ENCODE measurements at places on chromosomes 12 and 14. TPM values are rescaled to one million over a fixed set of nuclear protein-coding genes. Genes with fewer than 3 reads are reported as not detected.

Gene APAF1
- 6.3 TPM for polyA plus RNA-seq

Gene SYNDIG1L
- polyA plus RNA-seq, result not detected

Gene FAM177A1
- polyA plus RNA-seq, result 53.1 TPM

Gene FOXG1
- polyA plus RNA-seq, result not detected

Gene SLCO1A2
- not detected for polyA plus RNA-seq

Gene CD69
- polyA plus RNA-seq, result 252 TPM

Gene CAPZA3
- not detected for polyA plus RNA-seq

Gene MGST1
- polyA plus RNA-seq, result not detected

Gene GPR84
- polyA plus RNA-seq, result not detected

Gene IL26
- polyA plus RNA-seq, result 0.71 TPM

Gene KIF26A
- polyA plus RNA-seq, result not detected

Gene SIRT4
- not detected for polyA plus RNA-seq

Gene ERP27
- 5.3 TPM for polyA plus RNA-seq

Gene TSPAN9
- 0.22 TPM for polyA plus RNA-seq

Gene MANSC1
- 1.2 TPM for polyA plus RNA-seq

Gene MFAP5
- polyA plus RNA-seq, result not detected

Gene LMNTD1
- polyA plus RNA-seq, result not detected

Gene CMKLR1
- polyA plus RNA-seq, result 0.28 TPM

Gene DNAJC22
- not detected for polyA plus RNA-seq

Gene PLEKHG3
- 4.7 TPM for polyA plus RNA-seq

Gene AHNAK2
- polyA plus RNA-seq, result not detected

Gene DEPDC4
- polyA plus RNA-seq, result not detected

Gene M6PR
- polyA plus RNA-seq, result 227 TPM

Gene SIX4
- polyA plus RNA-seq, result not detected

Gene KRT83
- not detected for polyA plus RNA-seq

Gene TPH2
- not detected for polyA plus RNA-seq

Gene PAX9
- polyA plus RNA-seq, result 0.14 TPM

Gene ZNF268
- polyA plus RNA-seq, result 9.2 TPM

Gene ANO2
- polyA plus RNA-seq, result not detected

Gene BMP4
- 0.29 TPM for polyA plus RNA-seq

Gene ACOT6
- not detected for polyA plus RNA-seq

Gene HNF1A
- polyA plus RNA-seq, result not detected

Gene GUCY2C
- polyA plus RNA-seq, result not detected

Gene NOXRED1
- 0.51 TPM for polyA plus RNA-seq

Gene FBXO21
- 52.2 TPM for polyA plus RNA-seq

Gene DPPA3
- polyA plus RNA-seq, result not detected

Gene IFI27L2
- polyA plus RNA-seq, result 86.4 TPM

Gene BBOF1
- 0.59 TPM for polyA plus RNA-seq

Gene GYS2
- polyA plus RNA-seq, result 0.08 TPM

Gene KLRF2
- not detected for polyA plus RNA-seq
